ENCODE measurements at places on chromosomes 12 and 14.

GRCh38 chr12:67315661-67316060 is 46.5 kb downstream of the CAND1 start:
- DNase-seq: no peak

DNA sequence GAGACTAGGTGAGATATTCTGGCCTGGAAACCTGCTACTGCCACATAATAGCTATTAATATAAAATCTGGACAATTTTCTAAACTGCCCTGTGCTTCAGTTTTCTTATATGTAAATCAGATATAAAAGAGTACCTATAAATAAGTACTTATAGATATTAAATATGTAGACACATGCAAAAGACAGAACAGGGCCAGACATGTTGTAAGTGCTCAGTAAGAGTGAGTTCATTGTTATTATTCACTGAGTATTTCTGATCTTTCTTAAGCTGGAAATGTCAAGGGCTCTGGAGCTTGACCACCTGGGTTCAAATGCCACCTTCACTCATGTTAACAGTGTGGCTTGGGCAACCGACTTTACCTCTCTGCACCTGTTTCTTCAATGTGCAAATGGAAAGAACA is 179.8 kb downstream of the GALC start:
- DNase-seq: no peak

- DNase-seq: no peak
These were observed 436.7 kb upstream of the FBXO33 start for GRCh38 chr14:39868949-39869348.

- no peak for DNase-seq
These were observed 2.5 kb downstream of the CDCA4 start for GRCh38 chr14:105018414-105018813.

- no peak for DNase-seq
These were observed 244.0 kb downstream of the SNAPC1 start for GRCh38 chr14:62006116-62006731.

Data from T-helper 2 cell (primary cell).